ENCODE measurements at places on chromosomes 1 and 21. TPM values are rescaled to one million over a fixed set of nuclear protein-coding genes. Genes with fewer than 3 reads are reported as not detected.

KPRP gene
- not detected for total RNA-seq

SAMSN1 gene
- 1.0 TPM for total RNA-seq

OR2T2 gene
- total RNA-seq, result not detected

PDC gene
- not detected for total RNA-seq

- no peak for DNase-seq
Measured at GRCh38 chr1:34380526-34381124, 203.9 kb downstream of the C1orf94 start.

PTPRC gene
- total RNA-seq, result 0.71 TPM

TNFSF4 gene
- total RNA-seq, result 0.48 TPM

SPATA45 gene
- total RNA-seq, result 0.73 TPM

DNA sequence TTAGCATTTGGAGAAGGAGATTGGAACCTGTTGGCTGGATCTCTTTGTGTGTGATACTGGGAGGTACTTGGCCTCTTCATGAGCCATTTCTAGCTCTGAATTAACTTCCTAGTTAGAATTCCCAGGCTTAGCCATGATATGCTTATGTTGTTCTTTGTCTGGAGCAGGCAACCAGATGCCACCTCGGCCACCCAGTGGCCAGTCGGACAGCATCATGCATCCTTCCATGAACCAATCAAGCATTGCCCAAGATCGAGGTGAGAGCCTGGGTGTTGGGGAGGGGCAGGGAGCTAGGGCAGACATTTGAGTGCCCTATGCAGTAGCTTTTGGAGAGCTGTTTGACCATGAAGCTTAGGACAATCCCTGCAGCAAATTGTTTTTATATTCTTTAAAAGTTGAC is 26.5 kb upstream of the PIGV start:
- DNase-seq, result no peak

RHD gene
- total RNA-seq, result not detected

CD1E gene
- not detected for total RNA-seq

SRP9 gene
- total RNA-seq, result 374 TPM

HSD3B2 gene
- 0.94 TPM for total RNA-seq

DNA sequence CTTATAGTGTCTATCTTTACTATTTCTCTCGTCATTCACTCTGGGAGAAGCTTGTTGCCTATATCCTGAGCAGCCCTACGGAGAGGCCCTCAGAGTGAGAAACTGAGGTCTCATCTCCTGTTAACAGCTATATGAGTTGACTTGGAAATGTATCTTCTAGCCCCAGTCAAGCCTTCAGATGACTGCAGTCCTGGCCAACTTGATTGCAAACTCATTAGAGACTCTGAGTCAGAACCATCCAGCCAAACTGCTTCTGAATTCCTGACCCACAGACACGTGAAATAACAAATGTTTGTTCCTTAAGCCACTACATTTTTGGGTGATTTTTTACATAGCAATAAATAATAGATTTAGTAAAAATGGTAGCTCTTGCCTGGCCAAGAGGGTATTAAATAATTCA is 3.9 kb upstream of the ZBED6 start:
- DNase-seq, result no peak

DNA sequence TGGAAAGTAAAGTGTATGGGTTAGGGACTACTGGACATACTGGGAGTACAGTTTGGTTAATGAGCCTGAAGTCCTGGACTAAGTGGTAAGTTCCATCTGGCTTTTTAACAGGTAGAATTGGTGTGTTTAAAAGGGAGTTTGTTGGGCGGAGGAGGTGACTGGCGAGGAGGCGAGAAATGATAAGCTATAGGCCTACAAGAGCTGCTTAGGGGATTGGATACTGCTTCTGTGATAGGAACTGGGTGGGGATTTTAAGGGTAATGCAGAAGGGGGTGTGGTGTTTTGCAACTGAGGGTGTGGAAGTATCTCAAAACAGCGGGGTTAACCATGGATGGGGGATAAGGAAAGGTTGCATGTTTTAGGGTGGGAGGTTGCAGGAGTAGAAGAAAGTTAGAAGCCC is 3.5 kb downstream of the ERVH48-1 start:
- no peak for DNase-seq

KDF1 gene
- 19.8 TPM for total RNA-seq

PPP2R5A gene
- total RNA-seq, result 32.0 TPM

DNA sequence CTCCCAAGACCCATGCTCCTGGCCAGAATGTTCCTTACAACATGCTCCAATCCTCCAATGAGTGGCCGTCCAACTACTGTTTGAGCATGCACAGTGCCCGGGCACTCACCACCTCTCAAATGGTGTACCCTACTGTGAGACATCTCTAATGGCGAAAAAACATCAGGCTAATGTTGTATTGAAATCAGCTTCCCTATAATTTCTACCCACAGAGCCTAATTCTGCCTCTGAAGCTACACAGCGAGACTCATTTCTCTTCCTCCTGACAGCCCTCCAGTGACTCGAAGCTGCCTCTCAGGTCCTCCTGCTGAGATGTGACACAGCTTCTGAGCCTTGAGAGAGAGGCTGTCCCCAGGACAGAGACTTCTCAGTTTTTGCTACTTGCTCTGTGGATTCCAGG is 130.7 kb downstream of the FAM78B start:
- DNase-seq, result no peak

- no peak for DNase-seq
Measured at GRCh38 chr1:194512957-194513356, 1326.5 kb upstream of the B3GALT2 start.

GRCh38 chr1:175192630-175193526 is at the start of gene KIAA0040:
TSS of gene KIAA0040 (minus strand) at chr1:175192776. CDS start at chr1:175161013, 31,763 bp downstream.
- peak; percentile 72 for DNase-seq

- DNase-seq, result no peak
Measured at GRCh38 chr1:21736876-21737275, 46.1 kb downstream of the USP48 start.

DNA sequence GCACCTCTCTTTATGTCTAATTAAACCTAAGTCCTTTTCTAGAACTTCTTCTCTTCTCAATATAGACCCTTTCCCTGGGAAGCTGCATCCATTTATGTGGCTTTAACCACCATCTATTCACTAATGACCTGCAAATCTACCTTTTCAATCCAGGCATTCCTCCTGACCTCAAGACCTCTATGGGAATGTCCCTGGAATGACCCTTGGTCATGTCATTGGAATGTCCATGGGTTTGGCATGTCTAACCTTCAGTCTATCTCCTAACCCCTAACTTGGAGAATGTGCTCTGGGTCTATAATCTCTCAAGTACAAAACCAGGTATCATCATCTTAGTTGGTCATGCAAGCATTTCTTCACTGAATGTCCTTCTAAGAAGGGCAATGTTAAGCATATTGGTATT is 196.1 kb downstream of the KCNH1 start:
- DNase-seq, result no peak

ERRFI1 gene
- 44.6 TPM for total RNA-seq

NEXN gene
- 1.4 TPM for total RNA-seq

CD5L gene
- total RNA-seq, result not detected

DNA sequence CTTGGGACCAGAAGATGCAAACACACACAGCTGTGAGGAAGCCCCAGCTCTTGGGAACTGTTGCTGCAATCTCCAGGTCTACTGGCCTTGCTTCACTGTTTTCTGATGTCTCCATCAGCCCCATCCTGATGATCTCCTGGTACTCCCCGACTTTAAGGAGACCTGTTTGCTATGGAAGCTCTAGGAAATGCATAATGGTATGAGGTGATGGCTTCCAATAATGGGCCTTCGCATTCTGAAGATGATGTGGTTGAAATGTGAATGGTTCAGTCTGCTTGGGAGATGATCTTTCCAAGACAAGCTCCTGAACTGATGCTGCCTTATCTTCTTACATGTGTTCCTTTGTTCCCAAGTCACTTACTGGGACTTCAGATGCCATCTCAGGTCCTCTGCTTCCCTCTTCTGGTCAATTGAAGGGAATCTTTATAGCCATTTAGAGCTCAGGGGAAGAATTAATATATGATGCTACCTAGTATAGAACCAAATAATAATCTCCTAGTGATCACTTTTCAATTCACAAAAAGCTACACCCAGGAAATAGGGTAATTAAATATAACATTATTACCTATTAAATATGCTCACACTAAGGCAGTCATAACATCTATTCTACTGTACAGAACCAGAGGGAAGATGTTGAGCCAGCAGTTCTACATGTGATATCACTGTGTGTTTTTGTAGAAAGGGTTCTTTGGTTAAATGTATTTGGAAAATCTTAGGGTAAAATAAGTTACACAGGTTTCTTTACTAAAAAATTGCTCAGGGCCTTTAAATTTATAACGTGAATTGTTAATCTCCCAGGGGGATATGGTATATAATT is 73.9 kb upstream of the VTCN1 start:
- no peak for DNase-seq

C1orf87 gene
- 0.16 TPM for total RNA-seq

DNA sequence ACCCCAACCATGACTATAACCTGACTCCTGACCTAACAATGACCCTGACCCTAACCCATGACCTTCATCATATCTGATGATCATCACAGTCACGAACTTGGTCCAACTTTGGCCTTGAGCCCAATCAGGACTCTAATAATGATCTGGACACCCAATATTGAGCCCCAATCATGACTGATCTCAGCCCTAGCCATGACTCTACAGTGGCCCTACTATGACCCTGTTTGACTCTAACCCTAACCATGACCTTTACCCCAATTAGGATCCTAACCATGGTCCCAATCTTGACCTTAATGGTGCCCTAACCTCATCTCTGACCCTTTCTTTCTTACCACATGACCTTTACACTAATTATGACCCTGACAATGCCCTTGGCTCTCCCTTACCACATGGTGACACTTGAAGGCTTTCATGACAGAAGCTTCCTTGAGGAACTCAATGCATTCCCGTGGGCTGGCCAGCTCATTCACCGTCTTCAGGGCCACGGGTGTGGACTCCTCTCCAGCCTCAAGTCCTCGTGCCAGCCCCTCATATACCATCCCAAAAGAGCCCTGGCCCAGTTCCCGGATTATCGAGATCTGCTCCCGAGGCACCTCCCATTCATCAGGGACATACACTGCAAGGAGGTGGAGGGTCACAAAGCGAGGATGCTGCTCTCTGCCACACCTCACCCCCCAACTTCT is 16.2 kb downstream of the INSRR start:
- no peak for DNase-seq

All from WTC11 (cell line).